Thyroid gland (tissue), 4 donors: ENCODE measurements at places on chromosomes 2 and 18. TPM values are rescaled to one million over a fixed set of nuclear protein-coding genes. Genes with fewer than 3 reads are reported as not detected.

The FBXO36 gene
- total RNA-seq: 4.7 TPM

The RGPD4 gene
- total RNA-seq: not detected

The PMS1 gene
- total RNA-seq: 32.9 TPM

The ERFE gene
- total RNA-seq: 5.9 TPM

The CDKL4 gene
- total RNA-seq: 0.81 TPM

The AOX1 gene
- total RNA-seq: 72.3 TPM

The C2orf78 gene
- total RNA-seq: not detected

The MREG gene
- 4.4 TPM for total RNA-seq

The TP53I3 gene
- 38.4 TPM for total RNA-seq

The FBXO48 gene
- total RNA-seq: 0.63 TPM

The GPBAR1 gene
- 2.1 TPM for total RNA-seq

The ANKRD29 gene
- total RNA-seq: 3.4 TPM

The ANKRD62 gene
- not detected for total RNA-seq

The NTSR2 gene
- total RNA-seq: not detected

The LHCGR gene
- 1.7 TPM for total RNA-seq

The PSMA8 gene
- 0.40 TPM for total RNA-seq

The DSC2 gene
- total RNA-seq: 11.7 TPM
